ENCODE measurements at places on chromosomes 7 and 10. TPM values are rescaled to one million over a fixed set of nuclear protein-coding genes. Genes with fewer than 3 reads are reported as not detected.

ZNF239 gene
- 3.7 TPM for total RNA-seq

GRCh38 chr10:130790339-130790738 is 521.2 kb downstream of the TCERG1L start:
- H3K27ac ChIP-seq, result no peak overlapping the region
- H3K4me3 ChIP-seq, result no peak overlapping the region
- no peaks in the 10 kb centered on the region for H3K4me1 ChIP-seq
- no peak for DNase-seq

- H3K27ac ChIP-seq, result no peak overlapping the region
- H3K36me3 ChIP-seq, result peaks cover 38% of the 10 kb centered on the region
- H3K4me1 ChIP-seq, result peaks cover 5% of the 10 kb centered on the region
- no peak overlapping the region for H3K4me3 ChIP-seq
- no peak for DNase-seq
Measured at GRCh38 chr7:151366880-151367222, 25.2 kb downstream of the NUB1 start.

ZMIZ1 gene
- 96.0 TPM for total RNA-seq

SLC26A5 gene
- total RNA-seq, result not detected

ZNF365 gene
- total RNA-seq, result 0.44 TPM

GRCh38 chr7:69430384-69431021 is 167.8 kb upstream of the AUTS2 start:
- no peak for DNase-seq
- H3K4me1 ChIP-seq, result peaks cover 5% of the 10 kb centered on the region
- H3K4me3 ChIP-seq, result no peak overlapping the region

- no peak overlapping the region for H3K4me3 ChIP-seq
- H3K27me3 ChIP-seq, result no peaks in the 10 kb centered on the region
- no peaks in the 10 kb centered on the region for H3K36me3 ChIP-seq
- DNase-seq, result no peak
Measured at GRCh38 chr10:114000457-114001010, 43.1 kb upstream of the ADRB1 start.

DNA sequence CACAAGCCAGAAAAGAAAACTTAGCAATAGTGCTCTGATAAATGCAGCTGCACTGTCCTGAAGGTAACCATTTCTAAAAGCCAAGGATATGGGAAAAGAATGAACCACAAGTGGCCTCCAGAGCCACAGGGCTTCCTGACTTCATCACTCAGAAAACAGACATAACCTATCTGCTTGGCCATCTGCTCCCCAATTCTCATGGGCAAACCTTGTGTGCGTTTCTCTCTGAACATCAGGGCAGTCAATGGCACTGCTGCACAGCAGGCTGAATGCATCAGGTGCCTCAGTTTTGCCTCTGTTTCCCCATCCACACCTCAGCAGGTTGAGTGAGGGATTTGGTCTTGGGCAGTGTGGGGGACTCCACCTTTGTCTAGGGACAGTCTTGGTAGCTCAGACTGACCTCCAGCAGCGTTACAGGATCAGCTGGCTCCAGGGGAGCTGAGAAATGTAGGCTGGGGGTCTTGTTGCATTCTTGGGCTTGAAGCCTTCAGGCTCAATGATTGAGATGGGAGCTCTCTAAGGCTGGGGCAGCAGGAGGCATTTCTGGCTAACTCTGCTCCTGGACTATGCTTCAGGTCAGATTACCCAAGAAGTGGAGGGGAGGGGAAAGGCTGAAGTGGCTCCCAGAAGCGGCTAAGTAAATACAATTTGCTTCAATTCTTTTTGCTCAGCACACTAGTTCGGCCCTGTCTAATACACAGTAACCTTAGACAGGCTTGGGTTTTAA is 23.6 kb upstream of the PDLIM1 start:
- H3K36me3 ChIP-seq, result no peaks in the 10 kb centered on the region
- no peak for DNase-seq
- no peaks in the 10 kb centered on the region for H3K27me3 ChIP-seq
- H3K4me1 ChIP-seq, result peaks cover 10% of the 10 kb centered on the region
